Activated CD4-positive, alpha-beta T cell treated with anti-CD3 and anti-CD28 coated beads, Interleukin-2, amount 10 ng/mL, durations not matched to agents 7 days and 5 days (primary cell): ENCODE measurements at places on chromosomes 16 and 17.

- H3K36me3 ChIP-seq: no peaks in the 10 kb centered on the region
- DNase-seq: no peak
- no peaks in the 10 kb centered on the region for H3K4me1 ChIP-seq
Measured at GRCh38 chr16:57667526-57668262, 412 bp upstream of the ADGRG3 start.

- H3K4me3 ChIP-seq: peak overlapping the region; percentile 92
- peaks cover 30% of the 10 kb centered on the region for H3K4me1 ChIP-seq
- H3K27ac ChIP-seq: peak overlapping the region; percentile 96
- H3K27me3 ChIP-seq: no peaks in the 10 kb centered on the region
- H3K36me3 ChIP-seq: peaks cover 38% of the 10 kb centered on the region
- no peak for DNase-seq
Measured at GRCh38 chr17:16381496-16381820, 567 bp downstream of the UBB start.

- peaks cover 13% of the 10 kb centered on the region for H3K27me3 ChIP-seq
- H3K36me3 ChIP-seq: no peaks in the 10 kb centered on the region
- peak overlapping the region; percentile 70 for H3K4me3 ChIP-seq
Measured at GRCh38 chr17:20156196-20157000, 147.2 kb downstream of the SPECC1 start.

DNA sequence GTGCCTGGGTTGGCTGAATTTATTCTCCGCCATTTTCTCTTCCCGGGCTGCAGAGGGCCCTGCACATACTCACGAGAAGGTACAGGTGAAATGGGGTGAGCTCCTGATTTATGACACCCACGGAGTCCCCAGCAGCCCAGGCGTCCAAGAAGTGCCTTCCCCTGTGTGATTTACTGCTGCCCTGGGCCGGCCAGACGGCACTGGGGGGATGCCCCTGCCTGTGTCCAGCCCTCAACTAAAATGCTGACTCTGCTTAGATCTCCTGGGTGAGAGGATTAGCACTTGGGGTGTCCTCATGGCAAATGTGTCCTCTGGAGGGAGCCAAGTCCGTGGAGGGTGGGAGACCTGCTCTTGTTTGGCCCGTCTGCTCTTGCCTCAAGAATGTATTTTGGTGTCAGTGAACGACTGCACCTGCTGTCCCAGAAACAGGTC is 132.4 kb downstream of the MAF start:
- no peaks in the 10 kb centered on the region for H3K36me3 ChIP-seq
- no peak for DNase-seq
- H3K4me1 ChIP-seq: no peaks in the 10 kb centered on the region
- H3K27ac ChIP-seq: no peak overlapping the region
- no peak overlapping the region for H3K4me3 ChIP-seq
- peaks cover 8% of the 10 kb centered on the region for H3K27me3 ChIP-seq

DNA sequence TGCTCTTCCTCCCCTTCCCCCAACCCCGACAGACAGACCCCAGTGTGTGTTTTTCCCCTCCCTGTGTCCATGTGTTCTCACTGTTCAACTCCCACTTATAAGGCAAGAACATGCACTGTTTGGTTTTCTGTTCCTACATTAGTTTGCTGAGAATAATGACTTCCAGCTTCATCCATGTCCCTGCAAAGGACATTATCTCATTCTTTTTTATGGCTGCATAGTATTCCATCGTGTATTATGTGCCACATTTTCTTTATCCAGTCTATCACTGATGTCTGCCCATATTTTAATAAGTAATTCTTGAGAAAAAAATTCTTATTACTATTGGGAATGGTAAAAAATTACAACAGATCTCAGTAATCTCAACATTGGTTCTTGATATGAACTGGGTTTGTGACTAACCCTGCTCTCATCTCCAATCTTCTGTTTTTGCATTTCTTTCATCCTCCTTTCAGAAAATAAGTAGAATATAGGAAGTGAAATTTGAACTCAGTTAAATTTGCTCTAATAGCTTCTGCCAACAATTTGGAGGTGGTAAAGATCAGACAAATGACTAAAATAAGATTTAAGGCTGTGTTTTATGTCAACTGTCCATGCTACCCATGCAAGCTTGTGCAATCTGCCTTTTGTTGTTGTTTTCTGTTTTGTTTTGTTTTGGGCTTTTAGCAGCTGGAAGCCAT is 11.1 kb downstream of the MARF1 start:
- no peak for DNase-seq
- peaks cover 34% of the 10 kb centered on the region for H3K4me1 ChIP-seq
- no peak overlapping the region for H3K27ac ChIP-seq
- no peaks in the 10 kb centered on the region for H3K27me3 ChIP-seq
- no peak overlapping the region for H3K4me3 ChIP-seq
- H3K36me3 ChIP-seq: peaks cover 72% of the 10 kb centered on the region

DNA sequence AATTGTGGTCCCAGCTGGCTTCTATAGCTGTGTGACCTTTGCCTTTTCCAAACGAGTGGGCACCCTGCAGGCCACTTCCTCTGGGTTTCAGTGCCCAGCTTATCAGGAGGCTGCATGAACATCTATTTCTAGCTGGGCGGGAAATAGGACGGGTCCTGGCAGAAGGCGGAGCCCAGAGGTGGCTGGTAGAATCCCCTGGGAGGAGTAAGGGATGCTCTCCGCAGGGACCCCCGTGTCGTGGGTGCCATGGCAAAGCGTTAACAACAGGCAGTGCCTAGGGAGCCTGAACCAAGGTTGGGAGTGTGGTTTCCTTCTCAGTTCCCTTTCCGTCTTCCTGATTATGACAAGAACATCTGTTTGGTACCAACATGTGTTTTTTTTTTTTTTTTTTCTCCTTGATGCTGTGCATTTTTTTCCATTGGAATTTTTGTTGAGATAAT is 58.2 kb downstream of the PLCG2 start:
- no peaks in the 10 kb centered on the region for H3K36me3 ChIP-seq
- no peak overlapping the region for H3K27ac ChIP-seq
- no peaks in the 10 kb centered on the region for H3K27me3 ChIP-seq
- no peak for DNase-seq

DNA sequence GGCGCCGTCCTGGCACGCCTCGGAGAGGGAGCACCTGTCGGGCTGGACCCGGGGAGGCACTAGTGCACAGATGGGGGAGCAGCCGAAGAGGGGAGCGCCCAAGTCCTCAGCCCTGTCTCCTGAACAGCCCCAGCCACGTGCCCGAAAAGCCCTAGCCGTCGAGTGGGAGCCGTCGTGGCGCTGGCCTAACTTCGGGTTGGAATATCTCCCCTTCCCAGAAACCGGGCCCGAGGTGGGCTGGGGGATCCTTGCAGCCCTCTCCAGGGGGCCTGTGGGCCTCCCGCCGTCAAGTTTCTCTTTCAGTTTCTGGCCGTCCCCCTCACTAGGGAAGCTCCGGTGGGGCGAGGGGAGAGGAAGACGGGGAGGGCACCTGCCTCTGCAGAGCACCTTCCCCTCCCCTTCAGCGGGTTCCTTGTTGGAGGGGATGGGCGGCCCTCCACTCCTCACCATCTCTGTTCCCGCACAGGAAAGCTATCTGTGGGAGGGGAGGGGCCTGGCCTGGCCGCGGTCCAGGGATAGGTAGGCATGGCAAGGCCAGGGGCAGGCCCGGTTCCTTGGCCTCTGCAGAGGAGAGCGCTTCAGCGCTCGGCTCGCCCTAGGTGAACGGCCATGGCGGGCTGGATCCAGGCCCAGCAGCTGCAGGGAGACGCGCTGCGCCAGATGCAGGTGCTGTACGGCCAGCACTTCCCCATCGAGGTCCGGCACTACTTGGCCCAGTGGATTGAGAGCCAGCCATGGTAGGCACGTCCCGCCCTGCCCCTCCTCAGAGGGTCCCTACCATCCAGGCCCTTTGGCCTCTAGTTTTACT is 709 bp downstream of the STAT5A start:
- H3K36me3 ChIP-seq: peaks cover 26% of the 10 kb centered on the region
- peaks cover 52% of the 10 kb centered on the region for H3K4me1 ChIP-seq
- H3K27ac ChIP-seq: peak overlapping the region; percentile 90

- H3K4me3 ChIP-seq: no peak overlapping the region
- DNase-seq: no peak
- H3K27me3 ChIP-seq: no peaks in the 10 kb centered on the region
- peaks cover 10% of the 10 kb centered on the region for H3K36me3 ChIP-seq
Measured at GRCh38 chr17:29125651-29126050, 54.5 kb downstream of the MYO18A start.

DNA sequence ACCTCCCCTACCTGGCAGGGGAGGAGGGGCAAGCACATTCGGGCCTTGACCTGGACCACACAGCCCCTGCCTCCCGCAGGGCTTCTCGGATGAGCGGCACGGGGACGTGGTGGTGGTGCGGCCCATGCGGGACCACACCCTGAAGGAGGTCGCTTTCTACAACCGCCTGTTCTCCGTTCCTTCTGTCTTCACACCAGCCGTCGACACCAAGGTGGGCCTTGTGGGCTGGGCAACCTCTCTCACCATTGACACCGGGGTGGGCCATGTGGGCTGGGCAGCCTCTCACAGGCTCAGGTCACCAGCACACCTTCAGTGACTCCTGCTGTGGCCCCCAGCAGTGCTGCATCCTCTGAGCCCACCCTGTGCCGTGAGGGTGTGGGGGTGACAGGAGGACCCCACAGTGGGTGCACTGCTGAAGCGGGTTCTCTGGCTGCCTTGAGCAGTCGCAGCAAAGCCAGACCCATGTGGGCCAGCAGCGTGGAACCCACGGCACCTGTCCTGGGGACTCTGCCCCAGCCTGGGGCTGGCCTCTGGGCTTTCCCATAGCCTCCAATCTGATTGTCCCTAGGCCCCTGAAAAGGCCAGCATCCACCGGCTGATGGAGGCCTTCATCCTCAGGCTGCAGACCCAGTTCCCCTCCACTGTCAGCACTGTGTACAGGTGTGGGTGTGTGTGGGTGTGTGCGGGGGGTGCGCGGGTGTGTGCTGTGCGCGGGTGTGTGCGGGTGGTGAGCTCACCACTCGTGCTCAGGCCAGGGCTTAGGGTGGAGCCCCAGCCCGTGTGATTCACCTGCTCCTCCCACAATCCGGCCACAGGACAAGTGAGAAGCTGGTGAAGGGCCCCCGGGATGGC is 7.5 kb downstream of the CTU2 start:
- DNase-seq: no peak
- no peaks in the 10 kb centered on the region for H3K27me3 ChIP-seq
- H3K4me3 ChIP-seq: no peak overlapping the region
- H3K36me3 ChIP-seq: peaks cover 16% of the 10 kb centered on the region

DNA sequence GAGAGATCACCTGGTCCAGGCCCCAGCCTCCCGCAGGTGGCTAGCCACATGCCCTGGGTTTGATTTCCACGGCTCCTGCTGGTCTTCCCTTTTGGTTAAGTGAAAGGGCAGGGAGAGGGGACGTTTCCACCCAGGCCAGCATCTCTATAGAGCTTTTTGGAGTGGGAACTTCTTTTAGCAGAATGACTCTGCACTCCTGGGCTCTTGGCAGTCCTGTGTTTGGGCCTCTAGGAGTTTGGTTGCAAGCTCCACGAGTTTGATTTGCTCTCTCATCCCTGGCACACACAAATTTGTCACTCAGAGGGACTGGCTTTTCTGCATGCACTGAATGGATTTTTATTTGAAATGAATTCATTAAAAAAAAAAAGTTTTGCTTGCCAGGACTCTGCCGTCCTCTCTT is 32.8 kb downstream of the MSI2 start:
- no peak overlapping the region for H3K4me3 ChIP-seq
- H3K27ac ChIP-seq: no peak overlapping the region
- no peak for DNase-seq
- no peaks in the 10 kb centered on the region for H3K27me3 ChIP-seq
- H3K36me3 ChIP-seq: peaks cover 27% of the 10 kb centered on the region
- peaks cover 46% of the 10 kb centered on the region for H3K4me1 ChIP-seq

DNA sequence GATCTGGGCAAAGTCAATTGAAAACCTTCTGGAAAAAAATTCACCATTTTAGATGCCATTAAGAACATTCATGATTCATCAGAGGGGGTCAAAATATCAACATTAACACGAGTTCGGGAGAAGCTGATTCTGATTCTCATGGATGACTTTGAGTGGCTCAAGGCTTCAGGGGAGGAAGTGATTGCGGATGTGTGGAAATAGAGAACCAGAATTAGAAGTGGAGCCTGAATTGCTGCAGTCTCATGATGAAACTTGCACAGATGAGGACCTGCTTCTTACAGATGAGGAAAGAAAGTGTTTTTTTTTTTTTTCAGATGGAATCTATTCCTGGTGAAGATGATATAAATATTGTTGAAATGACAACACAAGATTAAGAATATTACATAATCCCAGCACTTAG is 12.9 kb downstream of the ITGAX start:
- peaks cover 28% of the 10 kb centered on the region for H3K4me1 ChIP-seq
- H3K36me3 ChIP-seq: no peaks in the 10 kb centered on the region
- H3K4me3 ChIP-seq: no peak overlapping the region
- H3K27ac ChIP-seq: no peak overlapping the region
- DNase-seq: no peak

GRCh38 chr17:76957678-76958464 is 89.7 kb downstream of the MGAT5B start:
- DNase-seq: no peak
- H3K27ac ChIP-seq: no peak overlapping the region
- no peaks in the 10 kb centered on the region for H3K36me3 ChIP-seq
- no peak overlapping the region for H3K4me3 ChIP-seq

GRCh38 chr17:80476877-80477646 is 655 bp upstream of the NPTX1 start:
- H3K4me1 ChIP-seq: peaks cover 34% of the 10 kb centered on the region
- no peak overlapping the region for H3K4me3 ChIP-seq
- no peak for DNase-seq
- H3K27ac ChIP-seq: no peak overlapping the region

GRCh38 chr17:58334256-58334655 is 5.7 kb upstream of the TSPOAP1 start:
- peaks cover 61% of the 10 kb centered on the region for H3K36me3 ChIP-seq
- peaks cover 21% of the 10 kb centered on the region for H3K4me1 ChIP-seq
- H3K27ac ChIP-seq: peak overlapping the region; percentile 99
- no peak for DNase-seq
- H3K27me3 ChIP-seq: no peaks in the 10 kb centered on the region

DNA sequence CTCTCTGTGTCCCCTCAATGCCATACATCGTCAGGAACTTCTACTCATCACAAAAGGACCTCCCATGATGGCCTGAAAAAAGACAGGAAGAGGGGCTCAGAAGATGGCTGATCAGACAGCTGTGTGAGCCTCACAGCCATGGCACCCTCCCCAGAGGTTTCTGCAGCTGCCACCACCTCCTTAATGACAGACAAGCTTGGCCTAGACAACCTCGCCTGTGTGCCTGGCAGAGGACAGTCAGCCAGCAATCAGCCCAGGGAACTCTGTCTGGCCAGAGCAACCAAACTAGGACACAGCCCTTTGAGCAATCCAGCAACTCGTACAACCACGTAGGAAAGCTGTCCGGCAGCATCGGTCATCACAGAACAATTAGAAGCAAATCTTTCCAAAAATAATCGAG is 54.2 kb upstream of the MED9 start:
- peaks cover 8% of the 10 kb centered on the region for H3K4me1 ChIP-seq
- DNase-seq: no peak
- H3K4me3 ChIP-seq: no peak overlapping the region
- H3K27me3 ChIP-seq: no peaks in the 10 kb centered on the region
- no peaks in the 10 kb centered on the region for H3K36me3 ChIP-seq
- H3K27ac ChIP-seq: no peak overlapping the region

- H3K36me3 ChIP-seq: no peaks in the 10 kb centered on the region
- H3K4me1 ChIP-seq: no peaks in the 10 kb centered on the region
- DNase-seq: no peak
- no peak overlapping the region for H3K27ac ChIP-seq
- H3K27me3 ChIP-seq: no peaks in the 10 kb centered on the region
Measured at GRCh38 chr16:5633845-5634440, 536.3 kb upstream of the EEF2KMT start.
